Adrenal gland (tissue), 19 donors: ENCODE measurements at places on chromosomes 3 and 15.

DNA sequence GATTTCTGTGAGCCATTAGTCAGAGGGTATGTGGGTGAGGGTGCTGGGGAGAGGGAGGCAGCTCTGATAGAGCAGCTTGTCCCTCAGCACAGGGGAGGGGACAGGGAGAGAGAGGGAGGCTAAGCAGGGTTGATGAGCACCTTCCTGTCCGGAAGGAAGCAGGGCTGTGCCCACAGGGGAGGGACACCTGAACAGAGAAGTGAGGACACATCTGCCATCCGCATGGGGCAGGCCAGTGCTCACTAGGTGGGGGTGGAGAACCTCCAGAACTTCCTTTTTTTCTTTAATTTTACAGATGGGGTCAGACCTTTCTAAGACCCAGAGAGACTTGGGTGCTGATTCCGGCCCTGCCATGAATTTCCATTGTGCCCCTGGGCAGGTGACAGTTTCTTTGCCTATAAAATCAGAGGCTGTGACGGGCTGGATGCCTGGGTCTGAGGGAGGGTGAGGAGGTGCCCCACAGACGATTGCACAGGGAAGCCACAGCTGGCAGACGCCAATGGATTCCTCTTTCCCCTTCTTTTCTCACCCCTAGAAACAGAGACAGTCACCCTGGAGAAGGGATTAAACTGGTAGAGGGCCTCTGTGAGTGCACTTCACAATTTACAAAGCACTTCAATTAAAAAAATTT, 4.1 kb upstream of the TGM5 start:
- no peaks in the 10 kb centered on the region for H3K36me3 ChIP-seq
- no peak overlapping the region for H3K4me3 ChIP-seq
- H3K27ac ChIP-seq: no peak overlapping the region

- peaks cover 6% of the 10 kb centered on the region for H3K4me1 ChIP-seq
- H3K4me3 ChIP-seq: no peak overlapping the region
- DNase-seq: peak; percentile 41
- H3K27me3 ChIP-seq: no peaks in the 10 kb centered on the region
- H3K27ac ChIP-seq: no peak overlapping the region
Observed at GRCh38 chr3:16928386-16929132, 43.8 kb downstream of the PLCL2 start.

- H3K36me3 ChIP-seq: no peaks in the 10 kb centered on the region
- no peaks in the 10 kb centered on the region for H3K4me1 ChIP-seq
Observed at GRCh38 chr3:28117598-28117997, 123.8 kb upstream of the CMC1 start.

DNA sequence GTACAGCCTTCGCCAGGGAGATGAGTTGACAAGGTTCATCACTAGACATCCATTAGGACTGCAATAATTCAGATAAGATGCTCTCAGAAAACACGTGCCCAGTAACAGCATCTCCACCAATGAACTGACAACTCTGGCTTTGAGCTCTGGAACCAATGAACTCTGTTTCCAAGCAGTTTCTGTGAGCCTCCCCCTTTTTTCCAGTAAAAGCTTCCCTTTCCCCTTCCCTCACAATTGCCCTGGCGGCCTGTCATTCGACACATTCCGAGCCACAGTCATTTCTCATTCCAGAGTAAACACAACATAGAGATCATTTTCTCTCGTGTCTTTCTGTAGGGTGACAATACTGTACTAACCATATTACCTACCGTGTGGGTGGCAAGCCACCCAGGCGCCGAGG, 3.6 kb downstream of the PLA2G4D start:
- no peaks in the 10 kb centered on the region for H3K36me3 ChIP-seq
- no peak overlapping the region for H3K27ac ChIP-seq
- DNase-seq: no peak
- no peak overlapping the region for H3K4me3 ChIP-seq

DNA sequence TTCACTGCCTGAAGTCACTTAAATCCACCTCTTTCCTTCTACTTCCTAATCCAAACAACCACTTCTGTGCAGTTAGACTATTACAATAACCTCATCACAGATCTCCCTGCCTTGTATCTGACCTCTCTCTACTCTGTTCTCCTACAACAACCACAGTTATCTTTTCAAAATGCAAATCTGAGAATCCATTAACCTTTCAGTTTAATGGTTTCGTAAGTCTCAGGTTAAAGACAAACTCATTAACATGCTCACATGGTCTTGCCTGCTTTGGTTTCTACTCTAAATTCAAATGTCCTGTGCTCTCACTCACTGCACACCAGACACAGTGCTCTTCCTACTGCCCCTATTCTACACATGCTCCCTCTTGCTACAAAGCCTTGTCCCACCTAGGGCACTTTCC, 406.5 kb upstream of the THBS1 start:
- H3K4me3 ChIP-seq: no peak overlapping the region
- peaks cover 8% of the 10 kb centered on the region for H3K4me1 ChIP-seq
- H3K36me3 ChIP-seq: no peaks in the 10 kb centered on the region
- H3K27me3 ChIP-seq: no peaks in the 10 kb centered on the region
- no peak overlapping the region for H3K27ac ChIP-seq

- DNase-seq: no peak
- H3K36me3 ChIP-seq: no peaks in the 10 kb centered on the region
Observed at GRCh38 chr3:134359121-134360010, 14.9 kb downstream of the AMOTL2 start.

DNA sequence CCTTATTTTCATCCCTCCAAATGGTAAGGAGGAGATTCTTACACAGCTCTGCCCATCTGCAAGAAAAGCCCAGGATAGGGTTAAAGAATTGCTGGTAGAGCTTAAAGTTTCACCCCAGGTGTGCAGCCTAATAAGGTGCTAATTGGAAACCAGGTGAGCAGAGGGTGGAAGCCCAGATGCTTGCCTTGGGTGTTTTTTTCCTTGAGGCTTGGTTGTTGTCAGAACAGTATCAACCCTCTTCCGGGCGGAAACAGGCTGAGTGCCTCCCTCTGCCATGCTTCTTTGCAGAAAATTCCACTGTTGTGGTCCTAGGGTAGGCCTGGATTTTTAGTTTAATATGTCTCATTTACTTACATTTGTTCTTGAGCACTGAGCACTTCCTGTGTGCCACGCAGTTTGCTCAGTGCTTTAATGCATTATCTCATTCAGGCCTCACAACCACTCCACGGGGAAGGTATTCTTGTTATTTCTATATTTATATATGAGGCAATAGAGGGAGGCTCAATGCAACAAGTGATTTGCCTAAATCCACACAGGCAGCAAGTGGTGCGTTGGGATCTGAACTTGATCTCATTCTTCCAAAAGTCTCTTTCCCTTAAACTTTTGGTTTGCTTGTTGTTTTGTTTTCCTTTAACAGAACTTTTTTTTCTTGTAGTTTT, 115.0 kb upstream of the LRIG1 start:
- no peak overlapping the region for H3K27ac ChIP-seq
- no peaks in the 10 kb centered on the region for H3K36me3 ChIP-seq
- H3K4me3 ChIP-seq: no peak overlapping the region
- no peak for DNase-seq

- H3K27me3 ChIP-seq: no peaks in the 10 kb centered on the region
- no peak for DNase-seq
- H3K4me3 ChIP-seq: no peak overlapping the region
- no peaks in the 10 kb centered on the region for H3K36me3 ChIP-seq
- no peak overlapping the region for H3K27ac ChIP-seq
Observed at GRCh38 chr3:37934631-37935289, 55.8 kb upstream of the VILL start.

- H3K4me1 ChIP-seq: peaks cover 28% of the 10 kb centered on the region
- H3K27me3 ChIP-seq: no peaks in the 10 kb centered on the region
- no peak for DNase-seq
- H3K4me3 ChIP-seq: no peak overlapping the region
Observed at GRCh38 chr3:9777694-9778021, 7.9 kb upstream of the CAMK1 start.

GRCh38 chr3:18124501-18124900, 300.6 kb downstream of the SATB1 start:
- no peaks in the 10 kb centered on the region for H3K27me3 ChIP-seq
- no peaks in the 10 kb centered on the region for H3K36me3 ChIP-seq
- no peak for DNase-seq
- no peak overlapping the region for H3K27ac ChIP-seq

- peaks cover 3% of the 10 kb centered on the region for H3K4me1 ChIP-seq
- no peak overlapping the region for H3K27ac ChIP-seq
- H3K27me3 ChIP-seq: no peaks in the 10 kb centered on the region
- H3K4me3 ChIP-seq: no peak overlapping the region
- no peak for DNase-seq
Observed at GRCh38 chr3:126105691-126106187, 21.8 kb upstream of the SLC41A3 start.

GRCh38 chr3:66265649-66266048, 44.8 kb downstream of the SLC25A26 start:
- DNase-seq: no peak
- H3K4me1 ChIP-seq: peaks cover 8% of the 10 kb centered on the region
- no peaks in the 10 kb centered on the region for H3K27me3 ChIP-seq
- H3K4me3 ChIP-seq: no peak overlapping the region
- no peaks in the 10 kb centered on the region for H3K36me3 ChIP-seq

GRCh38 chr15:68782589-68783161, 38.0 kb downstream of the ANP32A start:
- no peaks in the 10 kb centered on the region for H3K27me3 ChIP-seq
- no peak for DNase-seq
- H3K4me1 ChIP-seq: peaks cover 10% of the 10 kb centered on the region
- H3K4me3 ChIP-seq: no peak overlapping the region
- no peak overlapping the region for H3K27ac ChIP-seq
- H3K36me3 ChIP-seq: no peaks in the 10 kb centered on the region

DNA sequence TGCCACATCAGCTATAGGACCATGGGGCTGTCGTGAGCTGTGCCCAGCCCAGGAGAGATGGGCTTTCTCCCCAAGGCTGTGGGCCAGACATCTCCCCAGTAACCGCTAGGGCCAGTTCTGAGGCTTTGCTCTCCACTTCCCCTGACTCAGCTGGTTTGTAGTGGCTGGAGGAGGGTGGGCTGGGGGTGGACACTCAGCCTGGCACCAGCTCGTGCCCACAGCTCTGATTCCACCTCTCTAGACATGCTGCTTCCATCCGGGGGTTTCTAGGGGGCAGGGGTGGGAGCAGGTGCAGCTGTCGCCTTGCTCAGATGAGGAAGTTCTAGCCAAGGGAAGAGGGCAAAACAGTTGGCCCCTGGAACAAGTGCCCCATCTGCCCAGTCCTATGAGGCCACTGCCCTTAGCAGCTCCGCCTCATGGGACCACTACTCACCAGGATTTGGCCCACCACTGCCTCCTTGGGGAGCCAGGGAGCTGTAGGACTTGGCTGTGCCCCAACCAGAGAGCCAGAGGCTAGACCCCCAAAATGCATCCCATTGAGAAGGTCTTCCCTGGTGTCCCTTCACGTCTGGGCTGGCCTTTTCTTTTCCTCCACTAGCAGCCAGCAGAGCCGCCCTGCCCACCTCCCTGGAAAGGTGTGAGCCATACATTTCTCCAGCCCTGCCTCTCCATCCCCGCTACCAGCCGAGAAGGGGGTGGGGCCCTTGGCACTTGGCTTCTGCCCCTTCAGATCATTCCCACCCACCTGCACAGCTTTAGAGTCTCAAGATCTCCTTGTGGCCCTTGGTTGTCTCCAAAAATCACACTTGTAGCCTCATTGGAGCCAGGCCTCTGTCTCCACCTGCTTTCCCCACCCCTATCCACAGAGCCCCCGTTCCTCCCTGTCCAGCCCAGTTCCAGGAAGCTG, 9.9 kb downstream of the GLYCTK start:
- no peaks in the 10 kb centered on the region for H3K27me3 ChIP-seq
- no peak overlapping the region for H3K27ac ChIP-seq
- no peaks in the 10 kb centered on the region for H3K36me3 ChIP-seq
- H3K4me1 ChIP-seq: peaks cover 24% of the 10 kb centered on the region

- H3K4me3 ChIP-seq: no peak overlapping the region
- DNase-seq: peak; percentile 7
- H3K27ac ChIP-seq: no peak overlapping the region
- no peaks in the 10 kb centered on the region for H3K27me3 ChIP-seq
- H3K4me1 ChIP-seq: no peaks in the 10 kb centered on the region
- H3K36me3 ChIP-seq: no peaks in the 10 kb centered on the region
Observed at GRCh38 chr15:42141246-42141645, 15.2 kb downstream of the PLA2G4F start.

DNA sequence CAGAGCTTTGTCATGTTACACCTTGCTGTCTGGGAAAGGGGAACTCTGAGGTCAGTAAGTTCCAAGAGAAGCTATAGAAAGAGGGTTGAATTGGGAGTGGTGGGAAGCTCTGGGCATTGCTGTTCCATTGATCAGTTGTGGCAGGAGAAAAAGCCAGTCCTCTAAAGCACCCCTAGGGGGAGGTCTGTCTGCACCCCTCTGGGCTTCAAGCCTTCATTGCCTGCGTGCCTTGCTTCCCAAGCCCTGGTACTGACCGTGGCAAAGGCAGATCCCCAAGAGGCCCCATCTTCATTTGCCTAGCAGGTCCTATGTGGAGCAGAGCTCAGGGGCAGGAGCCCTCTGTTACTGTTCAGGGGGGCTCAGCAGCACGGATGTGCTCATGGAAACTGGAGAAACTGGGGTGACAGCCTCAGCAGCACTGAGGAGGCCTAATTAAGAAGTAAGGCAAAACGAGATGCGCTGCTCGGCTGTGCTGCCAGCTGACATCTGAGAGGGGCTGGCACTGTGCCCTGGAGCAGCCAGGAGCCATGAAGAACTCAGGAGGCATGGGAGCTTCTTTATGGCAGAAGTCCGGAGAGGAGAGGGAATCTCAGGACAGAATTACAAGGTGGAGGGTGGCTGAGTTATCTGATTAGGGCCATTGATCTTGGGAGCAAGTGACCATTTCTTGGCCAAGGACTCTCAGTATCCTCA, 270.9 kb downstream of the RPLP1 start:
- DNase-seq: no peak
- H3K4me3 ChIP-seq: no peak overlapping the region
- H3K4me1 ChIP-seq: no peaks in the 10 kb centered on the region

DNA sequence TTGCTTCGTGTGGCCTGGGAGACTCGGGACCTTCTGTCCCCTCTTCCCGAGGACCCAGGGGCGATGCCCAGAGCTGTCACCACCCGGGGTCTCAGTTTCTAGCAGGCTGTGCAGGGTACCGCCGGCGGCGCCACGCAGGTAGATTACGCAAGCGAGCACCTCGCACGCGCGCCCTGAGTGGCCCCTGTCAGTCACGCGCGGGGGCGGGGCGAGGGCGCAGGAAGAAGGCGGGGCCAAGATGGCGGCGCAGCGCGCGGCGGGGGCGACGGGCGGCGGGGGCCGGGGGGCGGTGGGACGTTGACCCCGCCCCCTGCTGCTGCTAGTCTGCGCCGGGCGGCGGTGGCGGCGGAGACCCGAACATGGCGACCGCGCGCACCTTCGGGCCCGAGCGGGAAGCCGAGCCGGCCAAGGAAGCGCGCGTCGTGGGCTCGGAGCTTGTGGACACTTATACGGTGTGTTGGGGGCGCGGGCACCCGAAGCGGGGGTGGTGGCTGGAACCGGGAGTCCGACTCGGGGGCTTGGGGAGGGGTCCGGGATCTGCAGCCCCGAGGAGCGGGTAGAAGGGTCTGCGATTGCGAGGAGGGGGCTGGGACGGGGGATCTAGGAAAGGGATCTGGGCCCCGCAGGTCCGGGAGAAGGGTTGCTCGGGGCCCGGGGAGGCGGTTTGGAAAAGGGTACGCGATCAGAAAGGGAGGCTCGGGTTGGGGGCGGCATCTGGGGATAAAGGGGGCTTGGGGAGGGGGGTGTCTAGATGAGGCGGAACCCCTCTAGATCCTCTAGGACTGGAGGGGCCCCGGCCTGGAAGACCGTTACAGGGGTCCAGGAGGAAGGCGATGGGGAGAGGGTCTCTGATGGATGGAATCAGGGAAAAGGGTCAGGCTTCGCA, at the start of gene NISCH:
NISCH (plus strand) TSS at position 322 of the 886 bp plus-strand sequence; CDS start at position 360, 38 bp downstream.
- peaks cover 29% of the 10 kb centered on the region for H3K36me3 ChIP-seq
- no peaks in the 10 kb centered on the region for H3K27me3 ChIP-seq
- peaks cover 5% of the 10 kb centered on the region for H3K4me1 ChIP-seq
- peak within 1 kb of the TSS; percentile 91 for H3K27ac ChIP-seq
- peak; percentile 83 for DNase-seq

- no peak overlapping the region for H3K4me3 ChIP-seq
- no peak for DNase-seq
Observed at GRCh38 chr3:161567577-161568361, 71.2 kb downstream of the OTOL1 start.
